ENCODE measurements at places on chromosomes 1 and 21.

- DNase-seq: no peak
These were observed 2.2 kb downstream of the CELSR2 start for GRCh38 chr1:109251277-109252166.

- no peak for DNase-seq
These were observed 1.2 kb downstream of the MYOM3 start for GRCh38 chr1:24110642-24111261.

DNA sequence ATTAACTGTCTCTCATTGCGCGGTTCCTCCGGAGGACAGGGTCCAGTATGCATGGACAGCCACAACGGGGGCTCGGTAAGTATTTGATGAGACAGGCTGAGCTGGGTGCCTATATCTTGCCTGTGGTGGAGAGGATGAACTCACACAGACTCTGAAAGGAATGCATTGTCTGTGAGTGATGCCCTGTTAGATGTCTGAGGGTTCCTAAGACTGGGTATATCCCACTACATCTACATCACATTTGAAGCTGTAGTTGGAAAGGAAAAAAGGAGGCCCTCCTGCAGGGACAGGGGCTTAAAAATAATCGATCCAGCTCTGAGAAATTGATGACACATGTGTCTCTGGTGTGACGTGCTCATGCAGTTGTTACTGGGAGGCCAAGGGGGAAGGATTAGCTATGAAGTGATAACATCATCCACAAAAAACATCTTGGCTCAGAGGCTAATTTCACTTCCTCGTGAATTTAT, 1.9 kb downstream of the ADARB1 start:
- DNase-seq: peak; percentile 47

DNA sequence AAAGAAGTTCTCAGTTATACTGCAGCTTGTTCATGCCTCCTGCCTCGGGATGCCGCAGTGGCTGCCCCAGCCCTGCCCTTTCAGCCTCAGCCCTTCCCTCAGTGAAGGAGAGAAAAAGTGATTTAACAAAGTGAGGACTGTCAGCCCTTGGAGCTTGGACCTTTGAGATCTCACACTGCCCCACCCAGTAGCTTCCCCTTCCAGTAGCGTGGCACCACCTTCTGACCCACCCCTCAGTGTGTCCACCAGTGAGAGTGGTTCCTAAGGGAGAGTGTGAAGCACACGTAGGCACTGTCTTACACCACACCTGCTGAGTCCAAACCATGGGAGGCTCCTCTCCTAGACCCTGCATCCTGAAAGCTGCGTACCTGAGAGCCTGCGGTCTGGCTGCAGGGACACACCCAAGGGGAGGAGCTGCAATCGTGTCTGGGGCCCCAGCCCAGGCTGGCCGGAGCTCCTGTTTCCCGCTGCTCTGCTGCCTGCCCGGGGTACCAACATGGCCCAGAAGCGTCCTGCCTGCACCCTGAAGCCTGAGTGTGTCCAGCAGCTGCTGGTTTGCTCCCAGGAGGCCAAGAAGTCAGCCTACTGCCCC, at the start of gene CDA:
TSS of gene CDA (plus strand) at position 464 of the 592 bp plus-strand sequence. CDS start at position 497, 33 bp downstream.
- DNase-seq: peak; percentile 92

- DNase-seq: no peak
These were observed 99.5 kb downstream of the BCAR3 start for GRCh38 chr1:93581917-93582850.

GRCh38 chr1:235614442-235614954, 35.1 kb downstream of the GNG4 start:
- DNase-seq: no peak

- DNase-seq: peak; percentile 20
These were observed 38.9 kb downstream of the PGM1 start for GRCh38 chr1:63632110-63632509.

DNA sequence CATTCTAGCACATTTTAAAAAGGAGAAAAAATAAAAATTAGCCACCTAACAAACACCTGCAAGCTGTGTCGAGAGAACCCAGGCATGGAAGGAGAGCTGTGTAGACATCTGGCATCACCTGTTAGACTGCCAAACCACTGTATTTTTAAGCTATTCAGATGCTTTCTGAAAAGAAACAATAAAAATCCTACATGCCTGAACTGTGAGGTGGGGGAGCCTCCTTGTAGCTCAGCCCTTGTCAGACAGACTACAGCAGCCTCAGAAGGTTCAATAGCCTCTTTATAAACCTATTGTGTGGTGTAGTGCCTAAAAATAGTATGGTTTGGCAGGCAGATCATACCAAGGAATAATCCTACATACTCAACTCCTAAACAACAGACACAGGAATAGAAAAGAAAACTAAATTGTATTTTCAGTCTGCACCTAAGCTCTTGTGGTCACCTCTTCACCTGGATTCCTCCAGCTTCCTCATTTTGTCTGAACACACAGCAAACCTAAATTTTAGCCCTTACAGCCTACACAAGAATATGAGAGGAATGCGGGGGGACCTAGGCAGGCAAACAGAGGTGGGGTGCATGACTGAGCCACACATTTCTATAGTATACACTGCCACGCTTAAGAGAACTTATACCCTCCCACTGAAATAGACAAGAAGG, 67.0 kb downstream of the SIPA1L2 start:
- no peak for DNase-seq

DNA sequence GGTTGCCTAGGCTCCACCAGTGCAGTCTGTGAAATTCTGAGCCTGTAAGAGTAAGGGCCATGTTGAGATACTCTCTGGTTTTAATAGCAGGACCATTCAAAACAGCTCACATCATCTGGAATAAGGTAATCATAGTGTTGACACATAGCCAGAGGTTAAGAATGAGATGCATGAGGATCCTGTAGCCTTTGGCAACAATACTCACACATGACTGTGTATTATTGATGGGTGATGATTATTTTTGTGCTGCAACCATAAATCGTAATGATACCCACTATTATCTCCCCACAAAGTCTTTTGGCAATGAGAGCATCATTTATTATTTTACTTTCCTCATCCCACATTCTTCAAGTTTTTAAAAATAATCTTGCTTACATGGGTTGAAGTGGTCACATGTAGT, 35.5 kb downstream of the KCNK2 start:
- DNase-seq: no peak

DNA sequence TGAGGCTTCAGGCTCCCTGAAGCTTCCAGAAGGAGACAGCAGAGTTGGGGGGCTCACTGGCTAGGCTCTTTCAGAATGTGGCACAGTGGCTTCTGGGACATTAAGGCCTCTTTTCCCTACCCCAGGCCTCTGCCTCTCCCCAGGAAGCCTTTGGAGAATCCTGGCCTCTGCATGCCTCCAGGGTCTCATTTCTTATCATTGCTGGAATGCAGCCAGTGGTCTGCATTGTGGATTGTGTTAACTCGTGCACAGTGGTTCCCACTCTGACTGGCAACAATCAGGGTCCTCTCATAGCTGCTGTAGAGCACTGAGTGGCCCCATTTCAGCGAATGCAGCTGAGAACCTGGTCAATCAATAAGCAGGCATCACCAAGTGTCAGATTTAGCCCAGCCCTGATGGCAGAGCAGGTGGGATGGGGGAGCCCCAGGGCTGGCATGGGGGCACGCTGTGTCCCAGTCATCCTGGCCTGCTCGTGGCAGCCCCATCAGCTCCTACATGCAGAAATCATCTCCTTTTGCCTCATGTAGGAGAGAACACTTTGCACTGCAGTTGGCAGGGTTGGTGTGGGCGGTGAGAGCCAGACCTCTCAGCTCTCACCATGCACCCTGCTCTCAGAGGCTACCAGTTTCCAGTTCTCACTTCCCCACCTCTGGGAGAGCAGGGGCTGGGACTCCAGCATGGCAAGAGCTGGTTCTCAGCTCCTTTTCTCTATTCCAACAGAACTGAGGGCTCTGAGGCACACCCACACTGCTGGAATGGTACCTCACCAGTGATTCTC, 13.4 kb downstream of the ADORA1 start:
- DNase-seq: no peak

DNA sequence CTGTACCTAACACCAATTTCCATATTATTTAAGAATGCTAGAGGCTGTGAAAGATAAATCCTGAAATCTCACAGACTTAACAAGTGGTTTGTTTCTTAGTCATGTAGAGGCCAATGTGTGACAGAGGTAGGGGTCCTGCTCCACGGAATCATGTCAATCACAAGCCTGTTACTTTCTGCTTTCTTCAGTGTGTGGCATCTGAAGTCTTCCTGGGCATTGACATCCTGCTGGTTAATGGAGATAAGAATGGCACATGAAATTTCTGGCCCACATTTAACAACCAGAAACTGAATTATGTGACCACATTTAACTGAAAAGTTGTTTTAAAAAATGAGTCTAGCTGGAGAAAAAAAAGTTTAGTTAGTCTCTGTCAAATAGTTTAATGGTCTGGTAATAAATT, 68.3 kb upstream of the PLA2G4A start:
- DNase-seq: no peak

DNA sequence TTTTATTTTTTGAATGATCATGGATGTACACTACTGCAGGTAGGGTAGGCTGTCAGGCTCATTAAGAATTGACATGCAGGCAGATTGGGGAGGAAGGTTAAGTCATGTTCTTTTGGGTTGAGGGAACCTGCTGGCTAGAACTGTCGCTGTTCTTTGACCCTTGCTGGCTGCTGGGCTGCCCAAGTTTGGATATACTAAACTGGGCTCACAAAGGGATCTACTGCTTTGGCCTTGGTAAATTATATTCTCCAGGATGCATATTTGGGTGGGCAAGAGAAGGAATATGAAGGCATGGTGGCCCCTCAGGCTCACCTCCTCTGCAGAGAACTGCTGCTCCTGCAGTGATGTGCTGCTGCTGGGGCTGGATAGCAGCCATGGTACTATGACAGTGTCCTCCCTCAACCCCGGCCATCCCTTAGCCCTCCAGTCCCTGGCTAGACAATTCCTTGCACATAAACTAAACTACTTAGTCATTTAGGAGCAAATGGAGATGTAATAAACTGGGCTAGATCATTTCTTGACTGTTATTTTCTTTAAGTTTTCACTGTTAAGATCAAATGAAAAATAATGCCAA, 6.1 kb downstream of the ATP1A1 start:
- DNase-seq: no peak

DNA sequence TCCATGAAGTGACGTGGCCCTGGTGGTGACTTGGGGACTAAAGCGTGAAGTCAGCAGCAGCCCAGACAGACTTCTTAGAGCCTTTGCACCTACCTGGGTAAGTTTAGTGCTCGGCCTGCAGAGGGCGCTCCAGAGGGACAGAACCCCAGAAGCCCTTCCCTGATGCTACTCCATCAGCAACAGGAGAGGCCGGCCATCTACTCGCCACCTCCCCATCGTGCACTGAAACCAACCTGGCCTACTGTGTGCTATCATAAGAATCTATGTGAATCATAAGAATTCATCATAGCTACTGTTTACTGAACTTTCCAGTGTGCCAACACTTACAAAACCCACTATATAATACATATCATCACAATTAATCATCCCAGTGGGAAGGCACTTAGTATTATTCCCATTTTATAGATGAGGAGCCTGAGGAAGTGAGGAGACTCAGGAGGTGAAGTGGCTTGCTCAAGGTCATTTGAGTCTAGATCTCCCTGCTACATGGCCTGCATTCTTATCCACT, 7.9 kb upstream of the EDN2 start:
- no peak for DNase-seq

GRCh38 chr1:207004931-207005830, 27.4 kb downstream of the C1orf116 start:
- peak; percentile 73 for DNase-seq

GRCh38 chr1:119080586-119080985, 59.9 kb downstream of the WARS2 start:
- peak; percentile 74 for DNase-seq

DNA sequence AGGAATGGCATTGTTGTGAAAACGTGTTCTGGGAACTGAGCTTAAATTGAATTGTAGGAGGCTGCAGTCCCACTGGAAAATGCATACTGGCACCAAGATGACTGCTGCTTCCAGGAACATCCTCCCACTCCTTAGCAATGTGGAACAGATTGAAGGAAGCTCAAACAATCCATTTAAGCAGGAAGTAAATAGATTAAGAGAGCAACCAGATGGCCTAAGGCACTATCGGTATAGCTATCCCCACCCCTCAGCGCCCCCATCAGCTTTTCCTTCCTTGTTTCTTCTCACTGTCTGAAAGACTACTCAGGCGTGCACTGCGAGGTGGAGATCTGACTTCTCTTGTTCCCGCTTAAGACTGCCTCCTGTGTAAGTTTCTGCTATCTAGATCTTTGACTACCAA, 4.0 kb upstream of the IFI16 start:
- no peak for DNase-seq

DNA sequence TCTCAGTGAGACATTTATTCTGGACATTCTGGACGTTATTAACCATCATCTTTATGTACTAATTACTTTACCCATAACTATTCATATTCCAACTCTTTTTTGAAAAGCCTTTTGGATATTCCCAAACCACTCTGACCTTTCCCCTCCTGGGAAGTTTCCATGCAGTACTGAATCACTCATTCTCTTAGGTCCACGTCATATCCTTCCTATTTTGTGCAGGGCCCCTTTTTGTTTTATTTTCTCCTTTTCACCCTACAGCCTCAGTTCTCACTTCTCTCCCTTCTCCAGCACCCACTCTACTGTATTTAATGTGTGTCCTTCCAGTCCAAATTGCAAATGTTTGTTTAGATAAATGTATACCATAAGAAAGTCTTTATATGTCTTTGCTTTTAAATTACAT, 16.4 kb upstream of the ATP1A1 start:
- DNase-seq: no peak

- peak; percentile 69 for DNase-seq
These were observed 404.8 kb downstream of the HLX start for GRCh38 chr1:221284028-221284427.

GRCh38 chr1:28864695-28865094, 49.7 kb upstream of the EPB41 start:
- no peak for DNase-seq

GRCh38 chr1:7657287-7658016, 113.6 kb upstream of the VAMP3 start:
- no peak for DNase-seq

GRCh38 chr1:9241891-9242290, 7.3 kb downstream of the H6PD start:
- no peak for DNase-seq

GRCh38 chr1:58885998-58886397, 102.2 kb upstream of the JUN start:
- no peak for DNase-seq

DNA sequence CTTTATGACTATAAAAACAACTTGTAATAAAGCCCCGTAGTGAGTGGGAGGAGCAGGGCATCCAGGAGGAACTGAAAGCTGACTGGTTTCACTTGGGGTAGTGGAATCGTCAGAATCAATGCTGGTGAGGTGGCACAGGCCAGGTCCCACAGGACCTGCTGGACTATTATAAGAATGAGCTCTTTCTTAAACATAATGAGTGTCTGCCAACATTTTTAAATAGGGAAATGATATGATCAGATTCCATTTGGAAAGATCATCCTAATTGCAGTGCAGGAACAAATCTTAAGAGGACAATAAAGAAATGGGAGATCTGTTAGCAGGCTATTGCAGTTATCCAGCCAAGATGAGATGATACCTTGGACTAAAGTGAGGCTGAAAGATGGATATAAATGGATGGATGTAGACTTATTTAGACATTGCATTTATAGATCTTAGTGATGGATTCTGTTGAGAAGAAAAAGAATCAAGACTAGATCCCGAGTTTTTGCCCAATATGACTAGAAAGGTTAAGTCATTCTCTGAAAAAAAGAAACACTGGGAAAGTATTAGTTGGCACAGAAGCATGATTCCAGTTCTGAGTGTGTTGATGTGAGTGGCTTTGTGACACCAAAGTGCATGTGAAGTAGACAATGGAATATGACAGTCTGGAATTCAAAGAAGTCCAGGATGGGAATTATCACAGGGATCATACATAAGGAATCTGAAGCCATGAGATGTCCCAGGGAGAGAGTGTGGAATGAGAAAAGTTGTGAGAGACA, 153.3 kb upstream of the SGIP1 start:
- DNase-seq: peak; percentile 11
